ENCODE measurements at places on chromosomes 7 and 10.

DNA sequence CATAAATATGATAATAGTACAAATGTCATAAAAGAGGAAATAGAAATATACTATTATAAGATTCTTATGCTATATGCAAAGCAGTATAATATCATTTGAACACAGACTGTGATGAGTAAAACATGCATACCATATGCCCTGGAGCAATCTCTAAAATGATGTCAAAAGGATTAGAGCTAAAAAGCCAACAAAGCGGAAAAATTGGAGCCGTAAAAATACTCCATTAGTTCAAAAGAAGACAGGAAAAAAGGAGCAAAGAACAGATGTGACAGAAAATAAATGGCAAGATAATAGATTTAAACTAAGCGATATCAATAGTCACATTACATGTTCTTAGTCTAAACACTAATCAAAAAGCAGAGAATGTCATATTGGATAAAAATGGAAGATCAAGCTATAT is 191.0 kb upstream of the PLPP4 start:
- no peak for DNase-seq

- no peak for DNase-seq
These were observed 48.9 kb downstream of the SLC39A12 start for GRCh38 chr10:18000601-18001000.

DNA sequence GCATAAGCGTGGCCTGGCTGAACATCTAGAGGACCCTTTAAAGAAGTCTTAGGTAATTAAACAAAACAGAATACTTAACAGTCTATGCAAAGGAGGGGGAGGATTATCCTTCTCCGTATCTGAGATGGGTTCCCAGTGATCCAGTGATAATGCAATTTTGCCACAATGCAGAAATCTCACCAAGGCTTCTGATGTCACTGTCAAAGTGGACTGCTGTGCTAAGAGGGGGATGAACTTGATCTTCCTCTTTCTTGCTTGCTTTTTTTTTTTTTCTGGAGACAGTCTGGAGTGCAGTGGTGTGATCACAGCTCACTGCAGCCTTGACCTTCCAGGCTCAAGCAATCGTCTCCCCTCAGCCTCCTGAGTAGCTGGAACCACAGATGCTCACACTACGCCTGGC is 30.8 kb downstream of the GATA3 start:
- no peak for DNase-seq

DNA sequence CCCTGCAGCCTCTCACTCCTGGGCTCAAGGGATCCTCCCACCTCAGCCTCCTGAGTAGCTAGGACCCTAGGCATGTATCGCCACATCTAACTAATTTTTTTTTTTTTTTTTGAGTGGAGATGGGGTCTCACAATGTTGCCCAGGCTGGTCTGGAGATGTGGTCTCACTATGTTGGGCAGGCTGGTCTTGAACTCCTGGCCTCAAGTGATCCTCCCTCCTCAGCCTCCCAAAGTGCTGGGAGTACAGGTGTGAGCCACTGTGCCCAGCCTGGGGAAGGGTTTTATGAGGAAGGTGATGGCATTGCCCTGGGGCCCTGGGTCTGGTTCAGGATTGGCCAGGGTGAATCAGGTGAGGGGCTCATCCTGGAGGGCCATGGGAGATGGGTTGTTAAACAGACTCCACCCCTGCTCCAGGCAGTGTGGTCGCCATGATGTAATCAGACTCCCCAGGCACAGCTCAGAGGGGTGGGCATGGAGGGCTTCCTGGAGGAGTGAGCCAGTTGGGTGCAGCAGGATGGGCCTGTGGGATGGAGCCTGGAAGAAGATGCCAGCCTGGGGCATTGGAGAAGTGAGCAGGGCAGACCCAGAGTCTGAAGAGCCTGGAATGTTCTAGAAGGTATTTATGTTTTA is 82.7 kb downstream of the MYL10 start:
- no peak for DNase-seq

GRCh38 chr10:50740293-50740648 is 535 bp downstream of the ASAH2B start:
- no peak for DNase-seq

DNA sequence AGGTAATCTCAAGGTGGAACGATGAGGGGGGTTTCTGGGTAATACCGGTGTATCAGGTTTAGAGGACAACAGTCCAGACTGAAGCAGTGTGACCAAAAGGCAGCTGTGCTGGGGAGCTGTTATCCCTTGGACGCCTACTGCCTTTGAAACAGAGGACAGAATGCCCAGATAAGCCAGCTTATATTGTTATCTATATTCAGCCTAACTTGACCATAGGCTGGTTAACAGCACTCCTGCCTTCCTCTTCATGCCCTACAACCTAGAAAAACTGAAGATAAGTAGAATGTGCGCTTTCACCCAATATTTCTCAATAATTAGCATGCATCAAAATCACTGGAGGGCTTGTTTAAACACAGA is 44.9 kb downstream of the IL6 start:
- DNase-seq: no peak

- DNase-seq: no peak
These were observed 71.6 kb downstream of the FBXL13 start for GRCh38 chr7:103003004-103003403.

DNA sequence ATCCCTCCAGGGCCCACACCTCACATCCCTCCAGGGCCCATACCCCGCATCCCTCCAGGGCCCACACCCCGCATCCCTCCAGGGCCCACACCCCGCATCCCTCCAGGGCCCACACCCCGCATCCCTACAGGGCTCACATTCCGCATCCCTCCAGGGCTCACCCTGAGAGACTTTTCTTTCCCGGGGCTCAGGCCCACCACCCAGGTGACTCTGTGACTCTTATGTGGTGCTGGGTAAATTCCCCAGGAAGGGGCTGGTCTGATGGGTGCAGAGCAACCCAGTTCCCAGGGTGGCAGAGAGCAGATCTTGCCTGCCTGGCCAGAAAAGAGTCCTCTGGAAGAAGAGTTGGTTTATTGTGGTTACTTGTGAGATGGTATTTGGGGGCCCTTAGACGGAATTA is 290.7 kb downstream of the TCERG1L start:
- no peak for DNase-seq

GRCh38 chr10:31317652-31318381 is 1.2 kb upstream of the ZEB1 start:
- DNase-seq: no peak

- no peak for DNase-seq
These were observed 97.4 kb upstream of the NUPR2 start for GRCh38 chr7:56213574-56213973.

DNA sequence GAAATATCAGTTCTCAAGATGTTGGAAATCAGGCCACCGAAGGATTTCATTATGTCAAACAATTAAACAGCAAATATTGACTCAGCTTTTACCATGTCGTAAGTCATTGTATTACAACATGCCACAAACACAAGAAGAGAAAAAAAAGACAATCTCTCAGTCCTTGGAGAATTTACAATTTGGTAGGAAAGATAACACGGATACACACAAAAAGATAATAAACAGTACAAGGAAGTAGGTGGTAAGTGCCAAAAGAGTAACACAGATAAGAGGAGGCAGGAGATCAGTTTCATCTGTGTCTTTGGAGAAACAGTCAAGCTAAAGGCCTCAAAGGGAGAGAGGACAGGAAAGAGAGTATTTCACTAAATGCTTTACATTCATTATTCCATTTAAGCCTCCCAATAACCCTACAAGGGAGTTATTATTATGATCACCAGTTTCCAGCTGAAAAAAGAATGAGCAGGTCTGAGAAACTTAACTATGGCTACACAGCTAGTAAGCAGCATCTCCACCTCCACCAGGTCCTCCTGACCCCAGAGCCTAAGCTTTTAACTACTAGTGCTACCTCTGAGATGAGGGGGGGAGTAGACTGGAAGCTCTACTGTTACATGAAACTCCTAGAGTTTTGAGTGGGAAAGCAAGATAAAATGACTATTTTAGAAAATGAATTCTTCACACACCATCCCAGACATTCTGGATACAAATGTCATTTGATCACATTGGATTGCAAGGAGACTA is 13.9 kb upstream of the DNAJC1 start:
- no peak for DNase-seq

DNA sequence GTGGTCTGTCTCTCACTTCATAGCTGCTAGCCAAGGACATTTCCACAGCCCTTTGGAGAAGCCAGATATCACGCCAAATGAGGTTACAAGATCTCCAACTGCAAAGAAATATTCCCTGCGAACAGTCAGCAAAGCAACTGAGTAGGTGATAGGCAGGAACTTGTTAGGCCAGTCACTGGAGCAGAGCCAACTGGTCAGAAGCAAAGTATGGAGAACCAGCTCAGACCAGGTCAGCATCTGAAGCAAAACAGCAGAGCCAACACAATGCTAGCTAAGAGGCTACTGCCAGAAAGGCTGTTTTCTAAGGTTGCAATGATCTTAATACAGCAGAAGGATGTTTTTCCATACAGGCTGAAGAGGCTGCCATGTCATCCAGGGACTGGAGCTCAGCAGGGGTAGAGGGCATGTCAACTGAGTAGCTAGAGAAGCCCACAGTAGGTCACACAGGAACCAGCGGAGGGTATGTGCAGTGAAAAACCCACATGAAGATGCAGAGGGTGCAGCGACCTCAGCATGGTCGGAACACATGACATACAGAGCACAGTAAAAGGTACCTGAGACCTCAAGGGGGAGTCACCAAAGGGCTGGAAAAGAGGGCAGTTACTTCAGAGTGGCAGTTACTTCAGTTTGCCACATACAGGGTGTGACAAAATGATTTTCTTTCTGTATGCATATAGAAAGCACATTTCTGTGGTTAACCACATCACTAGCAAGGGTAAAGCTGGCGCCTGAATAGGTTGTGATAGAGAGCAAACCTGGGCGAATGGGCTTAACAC is 8.9 kb downstream of the SEC31B start:
- DNase-seq: peak; percentile 34

DNA sequence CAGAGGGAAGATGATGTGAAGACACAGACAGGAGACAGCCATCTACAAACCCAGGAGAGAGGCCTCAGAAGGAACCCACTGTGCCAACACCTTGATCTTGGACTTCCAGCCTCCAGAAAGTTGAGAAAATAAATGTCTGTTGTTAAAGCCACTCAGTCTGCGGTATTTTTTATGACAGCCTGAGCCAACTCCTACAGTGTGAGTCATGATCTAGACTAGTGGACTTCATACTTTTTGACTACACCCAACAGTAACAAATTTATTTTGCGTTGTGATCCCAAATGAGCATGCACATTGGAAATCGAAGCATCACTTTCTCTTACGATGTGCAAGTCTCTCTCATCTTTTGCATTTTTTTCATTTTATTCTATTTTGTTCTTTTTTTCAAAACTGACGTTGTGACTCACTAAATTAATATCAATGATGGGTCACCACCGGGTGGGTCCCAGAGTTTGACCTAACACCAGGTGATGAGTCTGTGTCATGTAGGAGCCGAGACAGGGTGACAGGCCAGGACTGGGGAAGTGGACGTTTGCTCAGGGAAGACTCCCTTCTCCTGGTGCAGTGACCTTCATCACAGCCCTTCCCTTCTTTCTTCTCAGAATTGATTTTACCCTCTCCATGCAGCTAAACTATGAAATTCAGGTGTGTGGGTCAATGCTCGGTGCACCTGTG is 28.9 kb downstream of the PHYH start:
- DNase-seq: no peak

DNA sequence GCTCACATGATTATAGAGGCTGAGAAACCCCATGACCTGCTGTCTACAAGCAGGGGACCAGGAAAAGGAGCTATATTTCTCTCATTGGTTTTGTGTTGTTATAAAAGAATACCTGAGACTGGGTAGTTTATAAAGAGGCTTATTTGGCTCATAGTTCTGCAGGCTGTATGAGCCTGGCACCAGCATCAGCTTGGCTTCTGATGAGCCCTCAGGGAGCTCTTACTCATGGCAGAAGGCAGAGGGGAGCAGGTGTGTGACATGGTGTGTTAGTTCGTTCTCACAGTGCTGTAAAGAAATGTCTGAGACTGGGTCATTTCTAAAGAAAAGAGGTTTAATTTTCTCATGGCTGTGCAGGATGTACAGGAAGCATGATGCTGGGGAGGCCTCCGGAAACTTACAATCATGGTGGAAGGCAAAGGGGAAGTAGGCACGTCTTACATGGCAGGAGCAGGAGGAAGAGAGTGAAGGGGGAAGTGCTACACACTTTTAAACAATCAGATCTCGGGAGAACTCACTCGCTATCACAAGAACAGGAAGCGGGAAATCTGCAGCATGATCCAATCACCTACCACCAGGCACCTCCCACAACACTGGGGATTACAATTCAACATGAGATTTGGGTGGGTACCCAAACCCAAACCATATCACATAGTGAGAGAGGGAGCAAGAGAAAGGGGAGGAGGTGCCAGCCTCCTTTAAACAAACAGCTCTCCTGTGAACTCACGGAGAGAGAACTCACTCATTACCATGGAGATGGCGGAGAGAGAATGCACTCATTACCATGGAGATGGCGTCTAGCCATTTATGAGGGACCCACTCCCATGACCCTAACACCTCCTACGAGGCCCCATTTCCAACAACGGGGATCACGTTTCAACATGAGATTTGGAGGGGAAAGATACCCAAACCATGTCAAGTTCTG is 133.4 kb downstream of the JCAD start:
- DNase-seq: no peak

- no peak for DNase-seq
These were observed 30.2 kb upstream of the ERCC6 start for GRCh38 chr10:49569031-49569631.

DNA sequence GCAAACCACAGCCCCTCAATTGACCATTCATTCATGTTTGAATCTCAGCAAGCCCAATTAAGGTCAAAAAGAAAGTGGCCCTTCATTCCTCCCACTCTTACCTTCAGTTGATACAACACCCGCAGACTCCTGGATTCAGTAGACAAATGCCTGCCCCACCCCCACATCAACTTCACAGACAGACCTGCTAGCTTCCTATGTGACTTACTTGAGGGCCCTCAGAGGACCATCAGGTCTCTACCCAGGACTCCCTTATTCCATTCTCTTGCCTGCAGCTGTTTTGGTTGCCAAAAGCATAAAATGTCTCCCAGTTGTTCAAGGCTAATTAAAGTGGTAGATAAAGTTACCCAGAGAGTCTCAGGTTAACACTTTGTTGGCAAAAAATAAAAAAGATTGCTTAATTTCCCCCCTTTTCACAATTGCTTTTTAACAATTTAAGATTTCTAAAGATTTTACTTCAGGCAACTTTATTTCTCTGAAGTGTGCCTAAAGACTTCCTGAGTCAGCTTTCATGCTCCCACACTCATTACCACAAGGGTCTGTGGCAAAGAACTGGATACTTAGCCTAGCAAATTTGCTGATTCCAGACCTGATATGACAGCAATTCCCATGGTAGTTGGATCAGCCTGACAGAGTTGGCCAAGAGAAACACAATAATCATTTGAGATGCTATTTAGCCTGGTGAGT is 3.3 kb upstream of the MTERF1 start:
- DNase-seq: no peak

DNA sequence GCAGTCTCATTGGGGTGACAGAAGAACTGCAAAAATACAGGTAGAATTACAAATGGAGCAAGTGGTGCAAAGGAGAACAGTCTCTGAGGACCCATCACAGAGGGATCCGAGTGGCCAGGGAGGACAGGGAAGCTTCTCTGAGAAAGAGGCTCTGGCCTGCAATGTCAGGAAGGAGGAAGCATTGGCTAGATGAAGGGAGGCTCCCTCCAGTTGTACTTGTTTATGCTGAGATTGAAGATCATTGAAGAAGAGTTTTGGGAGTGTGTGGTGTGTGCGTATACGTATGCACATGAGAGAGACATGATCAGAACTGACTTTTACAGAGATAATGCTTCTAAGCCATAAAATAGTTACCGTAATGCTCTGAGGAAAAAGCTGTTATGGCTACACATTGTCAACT is 274.7 kb upstream of the FZD8 start:
- no peak for DNase-seq

- DNase-seq: no peak
These were observed 3.7 kb downstream of the ZSWIM8 start for GRCh38 chr10:73788864-73789658.

GRCh38 chr10:18230794-18231193 is 90.6 kb downstream of the CACNB2 start:
- no peak for DNase-seq
